ENCODE measurements at places on chromosomes 6 and 20.

DNA sequence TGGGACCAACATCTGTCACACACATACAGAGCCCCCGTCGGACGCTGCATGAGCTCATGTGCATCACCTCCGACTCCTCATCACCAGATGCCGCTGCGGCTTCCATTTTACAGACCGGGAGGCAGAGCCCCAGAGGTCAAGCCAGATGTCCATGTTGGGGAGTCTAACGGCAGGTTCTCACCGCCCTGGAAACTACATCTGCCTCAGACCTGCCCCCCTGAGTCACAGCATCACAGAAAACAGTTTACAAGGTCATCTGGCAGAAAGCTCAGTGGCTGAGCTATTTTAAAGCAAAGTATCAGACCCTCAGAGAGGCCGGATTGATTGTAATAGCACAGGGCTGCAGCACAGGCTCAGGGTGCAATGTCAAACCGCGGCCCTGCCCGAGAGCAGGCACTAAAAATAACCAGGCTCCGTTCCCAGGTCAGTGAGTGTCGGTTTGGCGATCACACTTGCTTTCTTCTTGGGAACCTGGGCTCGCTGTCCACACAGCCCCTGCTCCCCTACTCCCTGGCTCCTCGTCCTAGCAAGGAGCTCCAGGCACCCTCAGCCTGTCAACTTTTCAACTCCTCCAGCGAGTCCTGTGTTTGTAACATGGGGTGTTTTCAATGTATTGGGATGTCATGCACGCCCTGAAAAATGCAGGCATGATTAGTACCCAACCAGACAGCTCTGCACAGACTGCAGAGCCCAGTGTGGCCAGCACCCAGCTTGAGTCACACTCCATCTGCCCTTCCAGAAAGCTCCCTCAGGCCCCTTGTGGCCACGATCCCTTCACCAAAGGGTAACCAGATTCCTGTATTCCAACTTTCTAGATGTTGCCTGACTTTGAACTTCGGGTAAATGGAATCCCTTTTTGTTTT, 264.5 kb downstream of the CDH4 start:
- DNase-seq, result no peak

DNA sequence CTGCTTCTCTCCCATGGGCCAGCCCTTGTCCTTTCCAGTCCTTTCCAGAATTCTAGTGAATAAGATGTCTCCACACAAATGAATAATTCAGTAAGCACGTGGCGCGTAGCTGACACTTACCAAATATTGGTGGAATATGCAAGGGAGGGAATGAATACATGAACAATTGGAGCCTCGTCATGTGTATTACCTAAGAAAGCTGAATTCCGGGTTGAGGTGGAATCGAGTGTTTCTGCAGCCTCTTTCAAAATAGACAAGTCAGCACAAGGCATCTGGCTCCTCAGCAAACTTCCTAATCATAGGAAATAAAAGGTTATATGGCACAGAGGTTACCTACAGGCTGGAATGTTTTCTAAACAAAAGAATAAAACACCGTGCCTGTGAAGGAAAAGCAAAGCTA, 47.0 kb upstream of the NT5E start:
- no peak for DNase-seq

DNA sequence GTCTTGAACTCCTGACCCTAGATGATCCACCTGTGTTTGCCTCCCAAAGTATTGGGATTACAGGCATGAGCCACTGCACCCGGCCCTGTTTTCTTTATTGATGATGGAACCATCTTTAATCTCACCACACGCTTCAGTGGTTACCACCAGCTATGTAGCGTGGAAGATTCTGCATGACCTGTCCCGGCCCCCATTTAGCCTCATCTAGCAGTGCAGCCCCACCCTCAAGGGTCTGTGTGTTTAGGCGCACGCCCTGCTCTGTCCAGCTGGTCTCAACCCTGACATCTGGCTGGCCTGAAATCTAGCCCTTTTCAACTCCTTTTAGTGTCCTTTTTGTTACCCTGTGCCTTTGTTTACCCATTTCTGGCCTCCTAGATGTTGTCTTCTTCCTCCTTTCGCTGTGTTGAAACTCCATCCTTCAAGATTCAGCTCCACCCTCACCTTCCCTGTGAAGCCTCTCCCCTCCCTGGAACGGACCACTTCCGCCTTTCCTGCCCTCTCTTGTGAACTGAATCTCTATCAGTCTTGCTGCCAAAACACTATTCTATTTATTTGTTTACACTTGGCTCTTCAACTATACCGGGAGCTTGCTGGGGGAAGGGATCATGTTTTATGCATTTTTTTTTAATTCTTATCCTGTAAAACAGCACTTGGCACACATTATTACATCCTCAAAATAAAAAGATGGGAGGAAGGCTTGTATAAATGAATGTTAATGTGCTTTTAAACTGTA, 101.0 kb upstream of the MTHFD1L start:
- DNase-seq, result no peak

GRCh38 chr6:142592876-142593275, 291.1 kb downstream of the ADGRG6 start:
- DNase-seq, result no peak

- no peak for DNase-seq
Observed at GRCh38 chr6:46220352-46221221, 49.8 kb upstream of the ENPP5 start.

- DNase-seq, result no peak
Observed at GRCh38 chr6:52365866-52366540, 4.1 kb downstream of the PAQR8 start.

DNA sequence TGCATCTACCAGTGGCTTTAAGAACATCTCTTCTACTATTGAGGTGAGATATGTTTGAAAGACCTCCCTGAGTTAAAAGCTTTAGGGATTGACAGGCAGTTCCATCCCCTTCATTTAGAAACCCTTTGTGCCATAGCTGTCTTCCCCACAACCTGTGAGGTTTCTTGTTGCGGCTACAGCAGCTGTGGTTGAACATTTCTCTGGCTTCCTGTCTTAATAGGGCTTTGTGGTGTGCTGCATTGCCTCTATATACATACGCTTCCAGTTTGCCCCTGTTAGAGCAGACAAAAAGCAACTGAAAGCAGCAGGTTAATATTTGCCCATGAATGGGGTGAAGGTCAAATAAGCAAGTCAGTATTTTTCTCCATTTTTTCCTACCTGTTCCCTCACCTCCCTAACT, 210.2 kb downstream of the TMEM200A start:
- DNase-seq, result no peak

- no peak for DNase-seq
Observed at GRCh38 chr6:84061613-84062398, 28.2 kb downstream of the MRAP2 start.

GRCh38 chr6:114564302-114564933, 221.6 kb upstream of the HS3ST5 start:
- DNase-seq, result no peak

GRCh38 chr6:3471711-3472110, 14.9 kb upstream of the SLC22A23 start:
- DNase-seq, result no peak

- DNase-seq, result no peak
Observed at GRCh38 chr6:33962246-33963027, 158.6 kb upstream of the MLN start.

- DNase-seq, result no peak
Observed at GRCh38 chr20:62739581-62740285, 31.1 kb downstream of the NTSR1 start.

GRCh38 chr6:109485266-109485935, 2.4 kb upstream of the ZBTB24 start:
- DNase-seq, result no peak

DNA sequence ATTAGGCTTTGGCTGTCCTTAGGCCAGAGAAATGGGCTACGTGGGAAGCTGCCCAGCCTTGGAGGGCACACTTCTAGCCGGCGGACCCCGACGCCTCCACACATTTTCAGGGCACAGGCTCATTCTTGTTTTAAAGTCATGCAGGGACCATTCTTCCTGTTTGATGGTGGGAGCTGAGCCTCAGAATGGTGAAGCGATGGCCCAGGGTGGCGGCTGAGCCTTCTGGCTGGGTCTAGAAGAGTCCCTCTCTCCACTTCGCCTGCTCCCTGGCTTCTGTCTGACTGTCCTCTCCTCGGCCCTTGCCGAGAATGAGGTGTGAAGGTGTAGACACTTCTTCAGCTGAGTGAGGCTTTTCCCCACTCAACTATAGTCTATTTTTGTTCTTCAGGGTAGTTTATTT, 114.4 kb downstream of the SULF2 start:
- no peak for DNase-seq

GRCh38 chr6:127518710-127519468, at the start of gene MTCL3:
Gene MTCL3, minus strand, starts transcription at chr6:127519335.
- no peak for DNase-seq

- DNase-seq, result no peak
Observed at GRCh38 chr6:52493669-52494068, 73.5 kb downstream of the EFHC1 start.

- peak; percentile 83 for DNase-seq
Observed at GRCh38 chr6:56938649-56939191, 16.2 kb upstream of the BEND6 start.

DNA sequence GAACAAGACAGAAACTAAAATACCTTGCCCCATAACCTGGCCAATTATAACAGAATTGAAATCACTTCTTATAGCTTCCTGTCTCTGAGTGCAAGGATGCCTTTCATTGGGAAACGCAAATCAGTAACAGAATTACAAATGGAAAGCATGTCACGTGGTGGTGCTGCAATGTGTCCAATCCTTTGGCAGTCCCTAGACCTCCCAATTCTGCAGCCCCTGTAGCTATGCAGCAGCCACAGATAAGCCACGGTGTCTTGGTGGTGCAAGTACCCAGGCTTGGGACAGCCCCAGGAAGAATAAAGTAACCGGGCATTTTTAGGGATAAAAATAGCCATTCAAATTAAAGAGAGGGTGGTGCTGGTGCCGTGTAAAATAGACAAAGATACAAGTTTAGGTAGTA, 134.6 kb upstream of the CCN2 start:
- DNase-seq, result no peak

GRCh38 chr6:1016329-1017302, 295.3 kb upstream of the FOXQ1 start:
- no peak for DNase-seq

DNA sequence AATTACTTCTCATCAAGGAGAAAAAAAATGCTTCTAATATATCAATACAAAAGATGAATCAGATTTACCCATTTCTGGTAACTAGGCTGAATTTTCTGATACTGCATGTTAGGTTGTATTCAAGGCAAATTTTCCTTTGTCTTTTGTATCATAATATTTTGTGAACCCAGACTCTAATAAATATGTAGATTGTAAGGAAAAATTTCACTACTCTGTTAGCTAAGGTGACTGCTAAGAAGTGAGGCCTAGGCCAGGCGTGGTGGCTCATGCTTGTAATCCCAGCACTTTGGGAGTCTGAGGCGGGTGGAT, 12.7 kb downstream of the TP53INP2 start:
- no peak for DNase-seq

DNA sequence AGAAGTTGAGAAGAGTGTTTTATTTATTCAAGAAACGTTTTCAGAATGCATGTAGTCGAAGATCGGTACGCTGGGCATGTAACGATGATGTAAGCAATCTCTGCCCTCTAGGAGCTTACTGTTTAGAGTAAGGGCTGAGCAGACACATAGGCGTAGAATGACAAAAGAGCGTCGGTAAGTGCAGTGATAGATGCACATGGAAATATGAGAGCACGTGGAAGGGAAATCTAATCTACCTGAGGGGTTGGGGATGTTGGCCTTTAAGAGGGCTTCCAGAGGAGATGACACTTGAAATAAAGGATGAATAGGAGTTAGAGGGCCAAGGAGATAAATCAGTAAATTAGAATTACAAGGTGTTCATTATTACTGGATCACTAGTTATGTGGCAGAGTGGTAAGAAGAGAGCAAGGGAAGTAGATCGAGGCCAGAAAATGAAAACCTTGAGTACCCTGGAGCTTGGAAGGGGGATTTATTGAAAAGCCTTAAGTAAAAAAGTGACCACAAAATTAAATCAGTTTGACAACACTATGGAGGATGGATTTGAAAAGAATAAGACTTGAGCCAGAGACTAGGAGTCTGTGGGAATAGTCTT, 782 bp downstream of the TRMT11 start:
- DNase-seq, result no peak

DNA sequence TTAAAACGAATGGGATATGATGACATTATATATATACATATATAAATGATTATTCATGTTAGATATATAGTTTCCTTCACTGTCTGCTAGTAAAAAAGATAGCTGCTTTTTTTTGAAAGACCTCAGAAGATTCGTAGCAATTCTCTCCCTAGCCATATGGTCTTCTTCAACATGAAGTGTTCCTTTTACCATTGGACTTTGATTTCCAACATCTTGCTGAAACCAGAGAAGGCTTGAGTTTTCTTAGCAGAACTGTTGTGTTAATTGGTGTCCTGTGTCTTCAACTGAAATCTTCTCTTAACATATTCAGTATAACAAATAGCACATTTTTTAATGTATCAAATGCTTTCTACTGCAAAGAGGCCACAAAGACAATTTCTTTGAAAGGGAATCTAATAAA, 55.3 kb downstream of the FNDC1 start:
- no peak for DNase-seq

DNA sequence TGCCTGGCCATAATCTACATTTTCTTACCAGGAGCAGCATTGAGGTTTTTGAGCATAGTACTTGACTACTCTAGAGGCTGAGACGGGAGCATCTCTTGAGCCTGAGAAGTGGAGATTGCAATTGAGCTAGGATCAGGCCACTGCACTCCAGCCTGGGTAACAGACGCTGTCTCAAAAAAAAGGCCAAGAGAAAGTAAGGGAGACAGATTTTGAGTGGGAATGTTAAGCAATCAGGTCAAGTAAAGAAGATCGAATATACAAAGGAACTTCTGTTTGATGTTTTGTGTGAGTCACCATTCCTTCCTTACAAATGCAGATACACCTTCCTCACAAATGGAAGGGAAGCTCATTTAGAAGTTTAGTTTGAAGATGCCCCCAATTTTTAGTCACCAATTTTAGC, 4.4 kb downstream of the PNRC1 start:
- DNase-seq, result no peak

GRCh38 chr6:98787961-98788360, 46.4 kb upstream of the POU3F2 start:
- DNase-seq, result no peak

DNA sequence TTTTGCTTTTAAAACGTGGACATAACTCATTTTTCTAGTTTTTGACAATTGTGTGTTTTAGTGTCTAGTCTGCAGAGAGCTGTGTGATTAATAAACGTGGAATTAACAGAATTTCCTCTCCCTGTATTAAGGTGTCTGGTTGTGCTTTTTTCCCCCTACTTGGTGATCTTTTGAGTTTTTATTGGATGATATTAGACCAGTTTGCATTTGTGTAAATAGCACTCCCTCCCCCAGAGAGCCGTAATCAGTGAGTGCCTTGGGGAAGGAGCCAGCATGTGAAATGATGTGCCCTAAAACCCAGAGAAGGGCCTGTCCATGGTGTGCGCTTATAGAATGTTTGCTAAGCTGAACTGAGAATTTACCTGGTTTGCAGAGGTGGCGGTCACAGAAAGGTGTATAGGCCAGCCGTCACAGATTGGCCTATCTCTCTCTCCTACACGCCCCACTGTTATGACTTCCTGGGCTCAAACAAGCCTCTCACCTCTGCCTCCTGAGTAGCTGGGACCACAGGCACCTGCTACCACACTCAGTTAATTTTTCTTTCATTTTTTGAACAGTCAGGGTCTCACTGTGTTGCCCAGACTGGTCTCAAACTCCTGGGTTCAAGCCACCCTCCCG, 42.4 kb downstream of the ALDH5A1 start:
- no peak for DNase-seq

All from HTR-8/SVneo (cell line).